ENCODE measurements at places on chromosomes 6 and 20.

DNA sequence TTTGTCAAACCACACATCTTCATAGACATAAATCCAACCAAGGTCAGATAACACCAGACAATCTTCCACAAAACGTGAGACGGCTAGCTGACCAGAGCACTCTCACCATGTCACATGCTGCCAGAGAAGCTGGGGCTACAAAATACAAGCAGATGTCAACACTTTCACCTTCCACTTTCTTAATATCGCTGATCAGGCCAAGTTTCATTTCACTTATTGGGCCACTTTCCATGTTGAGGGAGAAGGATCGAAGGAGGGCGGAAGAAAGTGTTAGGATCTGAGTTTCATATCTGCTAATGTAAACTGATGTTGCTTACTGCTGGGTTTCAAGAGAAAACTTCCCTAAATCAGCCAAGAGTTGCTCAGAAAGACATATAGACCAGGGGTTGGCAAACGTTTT lies 177.0 kb upstream of the PRDM1 start:
- no peak for DNase-seq

DNA sequence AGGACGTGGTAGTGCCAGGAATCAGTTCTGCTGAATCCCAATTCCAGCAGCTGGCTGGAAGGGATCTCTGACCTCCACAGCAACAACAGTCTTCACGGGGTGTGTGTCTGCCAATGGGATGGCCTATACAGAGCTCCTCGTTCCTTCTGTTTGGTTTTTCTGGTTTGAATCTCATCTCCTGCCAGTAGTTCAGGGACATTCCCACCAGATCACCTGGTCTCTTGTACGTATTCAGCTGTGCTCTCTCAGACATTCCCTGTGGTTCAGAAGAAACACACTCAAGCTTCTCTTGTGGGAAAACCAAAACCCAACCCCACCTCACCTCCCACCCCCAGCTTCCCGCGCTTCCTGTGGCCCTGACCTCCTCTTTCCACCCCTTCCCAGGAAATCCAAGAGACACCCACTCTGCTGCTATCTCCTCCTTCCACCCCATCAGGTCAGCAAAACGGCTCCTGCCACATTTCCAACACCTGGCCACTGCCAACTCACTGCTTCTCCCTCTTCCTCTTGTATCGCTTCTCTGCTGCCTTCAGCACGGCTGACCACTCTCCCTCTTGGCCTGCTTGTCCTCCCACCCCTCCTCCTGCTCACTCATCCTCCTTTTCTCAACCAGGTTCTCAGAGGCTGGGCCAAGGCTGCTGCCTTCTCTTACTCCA lies 63.3 kb upstream of the PTGIS start:
- DNase-seq: no peak

DNA sequence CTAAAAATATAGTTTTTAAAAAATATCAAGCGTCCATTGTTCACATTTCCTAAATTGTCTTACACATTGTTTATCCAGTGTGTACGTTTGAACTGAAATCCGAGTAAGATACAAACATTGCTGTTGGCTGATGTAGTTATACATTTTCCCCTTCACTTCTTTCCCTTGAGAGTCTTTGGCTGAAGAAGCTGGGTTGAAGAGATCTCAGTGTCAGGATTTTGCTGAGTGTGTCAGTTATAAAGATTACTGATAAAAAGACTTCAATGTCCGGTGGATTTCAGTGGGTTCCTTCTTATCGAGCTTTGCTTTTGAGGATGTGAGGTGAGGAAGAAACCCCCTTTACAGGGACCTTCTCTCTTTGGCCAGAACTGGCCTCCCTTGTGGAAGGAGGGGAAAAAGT lies 20.5 kb downstream of the RFPL4B start:
- DNase-seq: no peak

DNA sequence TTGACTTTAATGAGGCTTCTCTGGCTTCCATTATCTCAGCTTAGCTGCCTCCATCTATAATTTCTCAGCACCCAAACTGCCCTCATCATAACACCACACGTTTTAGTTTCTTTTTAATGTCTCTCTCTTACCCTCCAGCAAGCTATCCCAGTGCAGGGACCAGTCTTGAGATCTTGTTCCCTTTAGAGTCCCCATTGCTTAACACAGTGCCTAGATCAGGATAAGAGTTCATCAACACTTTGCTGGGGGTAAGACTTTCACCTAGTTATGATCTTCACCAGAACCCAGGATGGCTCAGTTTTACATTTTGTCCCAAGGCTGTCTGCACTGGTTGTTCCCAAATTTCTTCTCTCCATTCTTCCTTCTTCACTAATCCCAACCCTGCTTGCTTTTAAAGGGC lies 126.1 kb downstream of the OR2B2 start:
- no peak for DNase-seq

- DNase-seq: peak; percentile 12
Measured at GRCh38 chr6:27892649-27893058, 19.5 kb downstream of the OR2B2 start.

DNA sequence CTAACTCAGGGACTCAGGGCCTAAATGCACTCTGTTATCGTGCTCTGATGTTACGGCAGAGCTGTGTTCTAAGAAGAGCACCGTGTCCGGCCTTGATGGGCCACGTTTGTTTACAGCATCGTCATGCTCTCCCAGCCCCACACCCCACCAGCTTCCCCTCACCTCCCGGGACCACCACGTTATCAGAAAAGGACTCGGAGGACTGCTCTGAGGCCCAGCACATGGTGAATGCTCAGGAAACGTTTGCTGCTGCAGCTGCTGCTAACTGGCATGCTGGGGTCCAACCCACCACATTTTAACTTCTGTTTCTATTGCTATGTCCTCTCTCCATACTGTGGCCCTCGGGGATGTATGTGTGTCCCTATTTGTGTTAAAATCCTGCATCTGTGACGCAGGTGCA lies 50.3 kb downstream of the WDR27 start:
- DNase-seq: no peak

DNA sequence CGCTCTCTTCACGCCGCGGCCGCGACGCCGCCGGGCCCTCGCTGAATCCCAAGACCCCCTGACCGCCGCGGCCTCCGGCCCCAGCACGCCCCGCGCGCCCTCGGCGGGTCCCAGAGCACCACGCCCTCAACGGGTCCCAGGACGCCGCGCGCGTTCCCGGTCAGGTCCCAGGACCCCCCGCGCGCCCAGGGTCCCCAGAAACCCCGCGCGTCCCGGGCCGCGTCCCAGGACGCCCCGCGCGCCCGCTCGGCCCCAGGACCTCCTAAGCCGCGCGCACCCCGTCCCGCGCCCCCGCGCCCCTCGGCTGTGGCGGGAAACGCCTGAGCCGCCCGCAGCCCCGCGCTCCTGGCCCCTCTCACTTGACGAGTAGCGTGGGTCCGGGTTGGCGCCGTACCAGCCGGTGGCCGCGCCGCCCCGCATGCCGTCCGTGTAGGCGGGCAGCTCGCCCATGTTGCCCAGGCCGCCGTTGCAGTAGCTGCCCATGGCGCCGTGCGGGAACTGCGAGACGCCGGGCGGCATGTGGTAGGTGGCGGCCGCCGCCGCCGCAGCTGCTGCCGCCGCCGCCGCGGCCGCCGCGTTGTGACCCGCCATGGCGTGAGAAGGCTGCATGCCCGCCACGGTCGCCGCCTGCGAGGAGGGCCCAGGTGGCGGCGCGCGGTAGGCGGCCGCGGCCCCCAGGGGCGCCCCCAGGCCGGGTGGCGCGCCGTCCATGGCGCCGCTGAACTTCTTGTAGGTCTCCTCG lies 556 bp downstream of the NKX2-4 start:
- DNase-seq: peak; percentile 31

- DNase-seq: no peak
Measured at GRCh38 chr6:76694795-76695194, 622.3 kb upstream of the IMPG1 start.

GRCh38 chr6:138450445-138450844 lies 46.4 kb downstream of the HEBP2 start:
- no peak for DNase-seq

Measured in GM03348 (cell line).